ENCODE measurements at places on chromosomes 7 and 10.

DNA sequence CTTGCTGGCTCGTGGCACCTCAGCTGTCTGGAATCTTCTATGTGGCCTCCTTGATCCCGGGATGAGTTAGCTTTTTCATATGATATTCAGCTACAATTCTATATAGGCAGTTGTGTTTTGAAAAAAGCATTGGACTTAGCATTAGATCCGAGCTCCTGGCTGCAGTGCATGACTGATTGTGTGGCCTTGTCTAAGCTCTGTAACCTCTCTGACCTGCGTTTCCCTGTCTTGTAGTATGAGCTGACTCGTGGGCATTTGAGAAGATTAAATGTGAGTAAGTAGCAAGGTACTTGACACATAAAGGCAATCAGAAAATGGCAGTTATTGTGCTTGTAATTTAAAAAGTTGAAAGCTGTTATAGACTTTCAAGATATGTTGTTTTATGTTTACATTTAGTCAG lies 85.9 kb downstream of the CCNY start:
- no peak for DNase-seq

DNA sequence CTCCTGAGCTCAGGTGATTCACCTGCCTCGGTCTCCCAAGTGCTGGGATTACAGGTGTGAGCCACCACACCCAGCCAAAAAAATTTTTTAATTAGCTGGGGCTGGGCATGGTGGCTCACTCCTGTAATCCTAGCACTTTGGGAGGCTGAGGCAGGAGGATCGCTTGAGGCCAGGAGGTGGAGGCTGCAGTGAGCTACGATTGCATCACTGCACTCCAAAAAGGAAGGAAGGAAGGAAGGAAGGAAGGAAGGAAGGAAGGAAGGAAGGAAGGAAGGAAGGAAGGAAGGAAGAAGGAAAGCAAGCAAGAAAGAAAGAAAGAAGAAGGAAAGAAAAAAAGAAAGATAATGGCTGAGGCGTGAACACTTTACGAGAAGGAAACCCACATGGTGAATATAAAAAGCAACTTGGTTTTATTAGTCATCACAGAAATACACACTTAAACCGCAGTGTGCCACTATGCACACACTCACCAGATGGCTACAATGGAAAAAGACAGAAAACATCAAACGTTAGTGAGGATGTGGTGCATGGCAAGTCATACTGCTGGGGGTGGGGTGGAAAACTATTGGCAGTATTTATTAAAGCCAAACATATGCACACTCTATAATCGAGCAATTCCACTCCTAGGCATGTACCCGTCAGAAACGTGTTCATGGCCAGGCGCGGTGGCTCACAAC lies 4.4 kb upstream of the CCL26 start:
- no peak for DNase-seq

- peak; percentile 57 for DNase-seq
These were observed 5.0 kb upstream of the TNRC18 start for GRCh38 chr7:5428478-5429252.

- DNase-seq, result no peak
These were observed 50.5 kb downstream of the STK32C start for GRCh38 chr10:132257271-132257670.

DNA sequence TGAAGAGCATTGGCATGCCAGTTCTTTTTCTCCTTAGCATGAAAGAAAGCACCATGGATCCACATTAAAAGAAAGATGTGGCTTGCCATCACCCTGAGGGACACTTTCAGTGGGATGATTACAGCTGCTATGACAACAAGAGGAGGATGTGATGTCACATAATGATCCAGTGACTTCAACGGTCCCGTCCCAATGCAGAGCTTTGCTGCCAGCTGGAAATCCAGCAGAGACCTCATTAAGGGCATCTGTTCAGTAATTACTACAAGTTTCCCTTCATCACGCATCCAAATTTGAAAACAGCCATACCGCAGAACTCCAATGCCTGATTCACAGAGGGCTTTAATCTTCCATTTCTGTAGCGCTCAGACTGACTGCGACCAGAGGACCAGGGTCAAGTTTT lies 206.6 kb downstream of the LSM5 start:
- no peak for DNase-seq

- no peak for DNase-seq
These were observed 62.4 kb downstream of the ZNF800 start for GRCh38 chr7:127330070-127330469.

- no peak for DNase-seq
These were observed 133.8 kb upstream of the HDAC9 start for GRCh38 chr7:18361756-18362155.

DNA sequence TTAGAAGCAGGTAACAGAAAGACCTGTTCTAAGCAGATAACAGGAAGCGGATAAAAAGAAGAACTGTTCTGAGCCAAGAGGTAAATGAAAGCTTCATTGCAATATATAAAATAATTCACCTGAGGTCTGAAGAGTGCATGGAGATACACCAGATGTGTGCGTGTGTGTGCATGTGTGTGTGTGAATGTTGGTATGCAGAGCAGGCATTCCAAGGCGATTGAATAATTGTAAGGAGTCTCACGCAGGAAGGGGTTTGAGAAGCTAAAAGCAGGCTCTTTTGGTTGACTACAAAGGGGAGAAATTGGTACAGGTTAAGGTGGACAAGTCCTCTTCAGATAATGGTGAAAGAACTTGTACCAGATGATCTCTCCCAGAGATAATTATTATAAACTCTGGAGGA lies 450.6 kb downstream of the DNAJB9 start:
- no peak for DNase-seq

GRCh38 chr7:118312966-118313365 lies 88.5 kb downstream of the ANKRD7 start:
- DNase-seq, result peak; percentile 42

GRCh38 chr10:3002304-3002703 lies 65.0 kb upstream of the PFKP start:
- no peak for DNase-seq

DNA sequence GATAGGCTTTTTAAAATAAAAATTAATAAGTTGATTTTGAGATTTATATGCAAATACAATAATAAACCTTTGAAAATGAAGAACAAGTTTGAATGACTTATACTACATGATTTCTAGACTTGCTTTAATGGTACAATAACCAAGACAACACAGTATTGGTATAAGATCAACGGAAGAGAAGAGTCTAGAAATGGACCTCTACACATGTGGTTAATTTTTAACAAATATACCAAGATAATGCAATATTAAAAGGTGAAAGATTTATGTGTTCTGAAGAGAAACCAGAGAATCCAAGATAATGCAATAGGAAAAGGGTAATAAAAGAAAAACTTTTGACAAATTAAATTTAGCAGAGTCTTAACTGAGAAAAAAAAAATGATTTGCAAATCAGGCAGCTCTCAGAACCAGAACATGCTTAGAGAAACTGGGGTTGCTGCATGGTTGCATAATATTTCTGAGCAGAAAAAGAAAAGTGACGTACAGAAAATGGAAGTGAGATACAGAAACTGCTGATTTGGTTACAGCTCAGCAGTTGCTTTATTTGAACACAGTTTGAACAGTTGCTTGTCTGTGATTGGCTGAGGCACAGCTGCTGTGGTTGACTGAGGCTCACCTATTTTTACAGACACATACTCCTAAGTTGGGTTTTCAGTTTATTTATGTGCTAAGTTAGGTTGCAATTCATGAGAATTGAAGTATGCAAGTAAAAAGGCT lies 365.9 kb downstream of the CRPPA start:
- DNase-seq, result peak; percentile 89

DNA sequence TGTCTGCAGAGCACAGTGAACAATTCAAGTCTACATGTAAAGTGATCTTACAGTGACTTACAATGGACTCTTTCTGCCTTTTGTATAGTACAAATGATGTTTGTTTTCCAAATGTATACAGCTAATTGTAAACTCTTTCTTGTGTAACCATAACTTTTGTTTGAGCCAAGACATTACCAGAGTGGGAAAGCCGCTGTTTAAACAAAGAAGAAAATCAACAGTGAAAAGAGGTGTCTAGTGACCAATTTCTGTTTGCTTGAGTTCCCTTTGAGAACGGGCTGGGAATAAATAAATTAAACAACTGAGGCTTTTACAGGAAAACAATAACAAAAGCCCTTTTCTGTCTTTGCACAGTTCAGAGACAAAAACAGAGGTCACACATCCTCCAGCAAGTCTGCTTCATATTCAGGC lies 1163.4 kb downstream of the CNTNAP2 start:
- DNase-seq, result no peak

GRCh38 chr10:52539463-52539862 lies 225.4 kb downstream of the DKK1 start:
- no peak for DNase-seq
